Gastroesophageal sphincter (tissue), 4 donors: ENCODE measurements at places on chromosomes 12 and 14.

GRCh38 chr12:571795-572531, 91.3 kb downstream of the NINJ2 start:
- ATAC-seq, result no peak

- ATAC-seq, result peak; percentile 29
Observed at GRCh38 chr14:104085032-104085888, at the start of gene ASPG. Gene ASPG, plus strand, starts transcription at chr14:104085700. Its CDS starts 71 bp downstream, at chr14:104085771.

- ATAC-seq, result no peak
Observed at GRCh38 chr14:94569381-94570001, 8.2 kb downstream of the SERPINA4 start.

DNA sequence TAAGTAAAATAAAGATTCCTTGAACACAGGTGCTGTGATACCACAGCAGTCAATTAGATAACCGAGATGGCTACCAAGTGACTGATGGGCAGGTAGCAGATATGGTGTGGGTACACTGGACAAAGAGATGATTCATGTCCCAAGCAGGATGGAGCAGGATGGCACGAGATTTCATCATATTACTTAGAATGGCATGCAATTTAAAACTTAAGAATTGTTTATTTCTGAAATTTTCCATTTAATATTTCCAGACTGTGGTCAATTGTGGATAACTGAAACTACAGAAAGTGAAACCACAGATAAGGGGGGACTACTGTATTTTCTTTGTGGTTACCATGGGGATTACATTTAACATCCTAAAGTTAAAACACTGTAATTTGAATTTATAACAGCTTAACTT, 7.5 kb upstream of the ZFP36L1 start:
- no peak for ATAC-seq

DNA sequence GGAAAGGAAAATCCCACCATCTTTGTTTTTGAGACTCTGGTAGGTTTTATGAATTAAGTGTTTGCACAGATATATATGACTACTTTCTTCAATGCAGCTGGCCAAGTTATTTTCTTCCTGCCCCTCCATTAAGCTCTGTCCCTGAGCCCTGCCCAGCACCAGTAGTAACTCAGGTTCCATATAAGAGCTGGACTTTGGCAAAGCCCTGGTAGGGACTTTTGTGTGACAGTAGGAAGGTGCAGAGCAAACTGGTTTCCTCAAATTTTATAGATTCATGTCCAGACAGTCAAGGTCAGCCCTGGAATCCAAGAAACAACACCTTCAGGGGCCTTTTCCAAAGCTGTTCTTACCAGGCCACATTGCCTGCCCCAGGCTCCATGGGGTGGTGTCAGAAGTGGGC, 47.3 kb downstream of the SSPN start:
- no peak for ATAC-seq
